ENCODE measurements at places on chromosomes 6 and 20. TPM values are rescaled to one million over a fixed set of nuclear protein-coding genes. Genes with fewer than 3 reads are reported as not detected.
A peak's percentile ranks its signal among the peaks of the same experiment; 100 is the strongest.

- peak; percentile 1 for DNase-seq
These were observed 27.9 kb downstream of the GHRH start for GRCh38 chr20:37233548-37234253.

GRCh38 chr20:40176098-40176841 lies 512.8 kb downstream of the MAFB start:
- no peak for DNase-seq

GRCh38 chr6:28160233-28160632 lies 18.6 kb downstream of the ZKSCAN8 start:
- DNase-seq: no peak

- no peak for DNase-seq
These were observed 276.0 kb downstream of the TFAP2A start for GRCh38 chr6:10138917-10139316.

The TNF gene
- total RNA-seq: 1.3 TPM

DNA sequence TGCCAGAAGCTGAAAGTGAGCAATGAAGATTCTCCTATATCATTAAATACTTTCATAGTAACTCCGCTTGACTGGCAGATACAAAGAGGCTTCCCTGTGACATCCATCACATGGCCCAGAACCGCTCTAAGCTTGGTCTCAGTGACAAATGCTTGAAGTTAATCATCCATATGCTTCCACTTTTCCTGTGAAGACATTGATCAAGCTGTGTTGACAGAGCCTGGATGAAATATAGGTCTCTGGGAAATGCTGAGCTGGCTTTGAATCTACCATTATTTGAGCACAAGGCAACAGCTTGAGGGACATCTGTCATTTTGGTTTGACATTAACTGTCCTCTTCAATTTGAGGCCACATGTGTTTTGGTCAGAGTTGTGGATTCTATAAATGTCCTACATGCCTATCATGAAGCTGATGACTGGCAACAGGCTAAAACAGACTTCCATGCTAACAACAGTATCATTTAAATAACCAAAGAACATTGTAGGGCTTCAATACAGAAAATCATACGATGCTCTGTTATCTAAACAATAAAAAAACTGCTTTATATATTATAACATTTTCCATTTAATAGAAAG lies 402.2 kb upstream of the IRAK1BP1 start:
- DNase-seq: no peak

DNA sequence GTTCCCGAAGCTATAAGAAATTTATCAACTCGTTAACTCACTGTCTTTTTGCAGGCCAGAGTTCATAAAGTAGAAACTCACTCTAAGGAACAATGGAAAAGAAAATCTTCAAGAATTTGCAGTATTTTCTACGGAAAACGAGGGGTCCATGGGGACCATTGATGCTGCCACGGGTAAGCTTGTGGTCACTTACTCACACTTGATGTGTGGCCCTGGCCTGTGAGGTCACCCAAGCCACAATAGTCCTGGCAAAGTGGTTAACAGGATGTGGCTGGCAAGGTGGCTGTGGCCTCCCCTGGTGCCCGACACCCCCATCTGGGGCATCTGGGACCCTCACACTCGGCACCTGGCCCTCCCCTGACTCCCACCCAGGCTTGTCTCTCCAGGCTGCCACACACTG lies 123.4 kb downstream of the C6orf118 start:
- no peak for DNase-seq

The CLIC5 gene
- total RNA-seq: 3.3 TPM

GRCh38 chr20:46160661-46161060 lies 42.5 kb downstream of the CD40 start:
- DNase-seq: no peak

DNA sequence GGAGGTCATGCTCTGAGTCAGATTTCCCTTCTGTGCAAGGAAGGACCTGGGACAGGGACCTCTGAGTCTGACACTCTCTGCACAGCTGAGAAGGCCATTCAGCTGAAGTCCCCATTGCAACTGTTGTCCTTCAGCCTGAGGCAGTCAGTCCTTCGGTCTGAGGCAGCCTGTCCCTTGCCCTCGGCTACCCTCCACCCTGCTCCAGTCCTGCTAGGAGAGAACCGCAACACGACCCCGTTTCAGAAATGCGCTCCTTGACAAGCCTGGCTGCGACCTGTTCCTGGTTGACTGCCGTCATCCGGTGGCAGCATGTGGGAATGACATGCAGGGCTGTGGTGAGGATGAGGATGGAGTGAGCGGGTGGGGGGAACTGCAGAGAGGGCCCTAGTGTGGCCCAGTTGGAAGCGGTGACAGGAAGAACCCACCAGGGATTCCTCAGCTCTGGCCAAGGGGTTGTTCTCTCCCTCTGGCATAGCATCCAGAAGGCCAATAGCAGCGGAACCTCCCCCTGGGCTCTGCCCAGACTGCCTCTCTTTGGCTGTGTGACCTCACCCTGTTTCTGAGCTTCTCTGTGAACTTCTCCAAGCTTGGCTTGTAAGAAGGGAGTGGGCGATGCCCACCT lies 40.3 kb upstream of the ANGPT4 start:
- DNase-seq: peak; percentile 69

GRCh38 chr6:57423468-57423867 lies 106.0 kb downstream of the PRIM2 start:
- DNase-seq: no peak

GRCh38 chr6:51339728-51340127 lies 521.1 kb downstream of the TFAP2B start:
- DNase-seq: no peak

- DNase-seq: no peak
These were observed at the start of gene SEMG2 for GRCh38 chr20:45221076-45221475. SEMG2 (plus strand) TSS chr20:45221373; CDS start chr20:45221390, 17 bp downstream.

DNA sequence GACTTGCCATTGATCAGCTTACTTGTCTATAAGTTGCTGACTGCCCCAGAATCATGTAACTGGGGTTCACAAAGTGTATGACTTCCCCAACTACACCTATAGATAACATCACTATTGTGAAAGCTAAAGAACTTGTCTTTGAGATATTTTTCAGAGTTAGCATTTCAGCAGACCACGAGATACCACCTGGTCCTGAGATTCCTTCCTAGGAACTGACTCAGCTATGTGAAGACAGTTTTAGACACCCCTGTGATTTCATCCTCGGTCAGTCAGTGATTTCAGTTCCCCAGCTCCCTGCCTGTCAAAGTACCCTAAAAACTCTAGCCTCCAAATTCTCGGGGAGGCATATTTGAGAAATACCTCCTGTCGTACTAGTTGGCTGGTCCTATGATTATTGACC lies 62.4 kb downstream of the TXNDC5 start:
- DNase-seq: no peak

GRCh38 chr6:149027484-149027883 lies 280.7 kb downstream of the UST start:
- DNase-seq: no peak

DNA sequence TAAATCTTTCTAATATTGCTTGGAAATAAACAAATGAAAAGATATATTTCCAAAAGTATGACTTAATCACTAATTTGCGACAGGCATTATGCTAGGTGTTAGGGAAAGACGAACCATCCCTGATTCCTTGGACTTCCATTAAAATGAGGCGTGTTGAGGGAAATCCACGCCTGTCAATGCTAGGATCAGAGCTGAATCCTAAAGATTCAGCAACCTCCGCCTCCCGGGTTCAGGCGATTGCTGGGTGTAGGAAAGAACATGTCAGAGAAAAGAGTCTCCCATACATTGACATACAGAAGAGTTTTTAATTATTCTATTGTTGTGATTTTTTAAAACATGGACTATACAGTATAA lies 16.8 kb upstream of the PRSS16 start:
- DNase-seq: no peak

The LY86 gene
- total RNA-seq: not detected

The RNGTT gene
- 15.2 TPM for total RNA-seq

The FAM8A1 gene
- total RNA-seq: 22.6 TPM

DNA sequence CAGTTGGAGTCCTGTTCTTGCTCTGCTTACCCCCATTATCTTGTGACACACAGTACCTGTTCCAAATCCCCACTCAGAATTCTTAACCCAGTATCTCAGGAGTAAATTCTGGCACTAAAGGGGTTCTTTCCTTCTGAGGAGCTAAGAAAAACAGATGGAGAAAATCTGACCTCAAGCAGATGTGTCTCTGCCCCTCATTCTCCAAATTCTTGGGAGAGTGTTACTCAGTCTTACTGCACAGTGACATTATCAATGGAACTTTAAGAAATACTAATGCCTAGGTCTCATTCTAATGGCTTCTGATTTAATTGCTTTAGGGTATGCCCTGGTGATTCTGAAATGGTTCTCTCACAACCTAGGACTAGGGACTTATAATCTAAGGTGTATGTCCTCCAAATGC lies 40.6 kb upstream of the PTPRK start:
- no peak for DNase-seq

The GNMT gene
- 630 TPM for total RNA-seq

The TRPC4AP gene
- 57.4 TPM for total RNA-seq

DNA sequence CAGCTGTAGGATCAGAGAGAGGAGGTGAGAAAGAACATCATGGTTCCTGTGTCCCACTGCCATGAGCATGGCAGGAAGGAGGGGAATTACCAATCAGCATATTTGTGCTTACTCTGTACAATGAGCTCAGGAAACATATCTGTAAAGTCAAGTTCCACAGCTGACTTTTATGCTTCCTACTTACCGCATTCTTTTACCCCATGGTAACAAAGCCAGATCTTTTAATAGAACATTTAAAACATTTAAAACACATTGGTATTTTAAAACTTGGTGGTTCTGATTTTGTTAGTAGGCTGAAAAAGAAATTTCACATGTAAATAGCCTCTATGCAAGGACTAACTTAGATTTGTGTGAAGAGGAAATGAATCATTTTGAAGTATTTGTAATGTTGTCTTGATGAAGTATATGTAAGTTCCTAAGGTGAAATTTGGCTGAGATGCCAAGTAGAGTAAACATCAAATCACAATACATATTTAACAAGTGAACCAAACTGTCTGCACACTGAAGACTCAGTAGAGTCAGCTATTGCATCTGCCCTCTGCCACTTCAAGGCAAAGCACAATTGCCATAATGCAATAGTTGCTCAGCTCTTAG lies 114.7 kb downstream of the GJA10 start:
- DNase-seq: no peak

The TGM2 gene
- total RNA-seq: 27.5 TPM

The IRF4 gene
- not detected for total RNA-seq

The DPPA5 gene
- not detected for total RNA-seq

The KCNQ5 gene
- total RNA-seq: 1.0 TPM

- peak; percentile 84 for DNase-seq
These were observed 5.2 kb upstream of the BPIFA3 start for GRCh38 chr20:33211817-33212424.

DNA sequence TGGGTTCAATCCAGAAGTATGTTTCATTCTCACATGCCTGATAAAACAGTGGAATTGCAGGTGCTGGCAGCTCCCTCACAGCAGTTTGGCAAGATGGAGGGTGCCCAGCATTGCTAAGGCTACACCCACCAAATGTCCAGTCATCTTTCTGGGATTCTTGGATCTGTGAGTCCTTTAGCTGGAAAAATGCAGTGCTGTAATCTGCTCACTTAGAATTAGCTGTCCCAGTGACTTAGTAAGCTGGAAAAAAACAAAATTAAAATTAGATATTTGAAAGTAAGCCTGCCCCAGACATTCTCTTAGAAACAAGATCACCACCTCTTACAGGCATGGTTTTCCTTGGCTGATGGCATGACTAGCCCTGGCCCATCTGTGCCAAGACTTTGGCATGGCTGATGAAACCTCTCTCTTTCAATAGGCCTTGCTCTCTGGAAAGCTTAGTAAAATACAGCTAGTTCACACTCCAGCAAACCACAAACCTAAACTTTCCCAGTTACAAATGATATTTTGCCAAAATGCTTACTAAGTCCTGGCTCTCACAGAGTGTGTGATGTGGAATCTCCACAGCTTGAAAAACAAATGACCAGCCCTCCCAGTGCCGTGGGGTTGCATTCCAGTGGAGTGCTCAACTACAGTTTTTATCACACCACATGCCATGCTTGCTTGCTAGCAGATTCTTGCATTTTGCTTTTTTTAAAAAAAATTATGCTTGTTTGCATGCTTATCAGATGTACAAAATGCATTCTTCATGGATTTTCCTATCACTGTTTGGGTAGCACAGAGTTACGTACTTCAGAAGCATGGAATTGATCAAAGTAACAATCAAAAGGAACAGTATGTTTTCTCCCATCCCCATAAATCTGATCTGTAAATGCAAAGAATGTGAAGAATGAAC lies 261.5 kb downstream of the EYA4 start:
- no peak for DNase-seq

The SMLR1 gene
- 0.52 TPM for total RNA-seq

DNA sequence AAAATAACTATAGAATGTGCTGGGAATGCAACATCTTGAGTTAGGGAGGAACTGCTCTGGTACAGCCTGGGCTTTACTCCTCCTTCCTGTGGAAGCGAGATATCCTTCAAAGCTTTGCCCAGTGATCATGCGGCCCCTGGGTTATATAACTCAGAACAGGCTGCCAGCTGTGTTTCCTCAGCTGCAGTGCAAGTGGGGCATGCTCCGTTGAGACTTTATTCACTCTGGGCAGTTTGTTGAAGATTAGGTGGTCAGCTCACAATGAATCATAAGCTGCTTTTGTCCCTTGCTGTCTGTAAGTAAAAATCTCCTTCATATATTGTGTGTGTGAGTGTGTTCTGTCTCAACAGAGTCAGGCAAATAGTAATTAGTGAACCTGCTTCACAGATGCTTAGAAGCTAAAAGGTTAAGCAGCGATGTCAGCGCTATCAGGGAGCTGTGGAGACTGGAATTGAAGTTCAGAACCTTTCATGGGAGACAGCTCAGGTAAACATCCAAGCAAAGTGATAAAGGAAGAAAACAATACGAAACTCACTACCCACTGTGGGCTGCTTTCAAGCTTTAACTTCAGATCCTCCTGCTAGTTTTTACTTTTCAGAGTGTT lies 688.4 kb downstream of the HTR1B start:
- DNase-seq: peak; percentile 82

The PACSIN1 gene
- 0.52 TPM for total RNA-seq

DNA sequence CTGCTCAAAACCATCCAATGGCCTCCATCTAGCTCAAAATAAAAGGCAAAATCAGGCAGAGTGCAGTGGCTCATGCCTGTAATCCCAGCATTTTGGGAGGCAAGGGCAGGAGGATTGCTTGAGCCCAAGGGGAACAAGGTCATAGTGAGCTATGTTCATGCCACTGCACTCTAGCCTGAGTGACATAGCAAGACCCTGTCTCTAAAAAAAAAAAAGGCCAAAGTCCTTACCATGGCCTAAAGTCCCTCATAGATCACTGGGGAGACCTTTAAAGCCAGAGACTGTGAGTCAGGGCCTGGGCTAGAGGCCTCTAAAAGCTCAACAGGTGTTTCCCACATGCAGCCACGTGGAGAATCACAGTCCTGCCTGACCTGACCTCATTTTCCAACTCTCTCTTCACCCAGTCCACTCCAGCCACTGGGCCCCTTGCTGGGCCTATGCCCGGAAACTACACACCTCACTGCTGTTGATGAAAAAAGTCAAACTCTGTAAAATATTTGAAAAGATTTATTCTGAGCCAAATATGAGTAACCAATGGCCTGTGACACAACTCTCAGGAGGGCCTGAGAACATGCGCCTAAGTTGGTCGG lies 28.2 kb upstream of the TAB2 start:
- no peak for DNase-seq

The UBE2C gene
- total RNA-seq: not detected

- DNase-seq: no peak
These were observed 33.7 kb downstream of the PKIG start for GRCh38 chr20:44615876-44616603.

The CST4 gene
- total RNA-seq: not detected

The APOM gene
- 1.6 TPM for total RNA-seq
